ENCODE measurements at places on chromosomes 5 and 9. TPM values are rescaled to one million over a fixed set of nuclear protein-coding genes. Genes with fewer than 3 reads are reported as not detected.

The ADGRV1 gene
- not detected for total RNA-seq

The GRIN1 gene
- total RNA-seq, result not detected

The TSC1 gene
- total RNA-seq, result 45.9 TPM

DNA sequence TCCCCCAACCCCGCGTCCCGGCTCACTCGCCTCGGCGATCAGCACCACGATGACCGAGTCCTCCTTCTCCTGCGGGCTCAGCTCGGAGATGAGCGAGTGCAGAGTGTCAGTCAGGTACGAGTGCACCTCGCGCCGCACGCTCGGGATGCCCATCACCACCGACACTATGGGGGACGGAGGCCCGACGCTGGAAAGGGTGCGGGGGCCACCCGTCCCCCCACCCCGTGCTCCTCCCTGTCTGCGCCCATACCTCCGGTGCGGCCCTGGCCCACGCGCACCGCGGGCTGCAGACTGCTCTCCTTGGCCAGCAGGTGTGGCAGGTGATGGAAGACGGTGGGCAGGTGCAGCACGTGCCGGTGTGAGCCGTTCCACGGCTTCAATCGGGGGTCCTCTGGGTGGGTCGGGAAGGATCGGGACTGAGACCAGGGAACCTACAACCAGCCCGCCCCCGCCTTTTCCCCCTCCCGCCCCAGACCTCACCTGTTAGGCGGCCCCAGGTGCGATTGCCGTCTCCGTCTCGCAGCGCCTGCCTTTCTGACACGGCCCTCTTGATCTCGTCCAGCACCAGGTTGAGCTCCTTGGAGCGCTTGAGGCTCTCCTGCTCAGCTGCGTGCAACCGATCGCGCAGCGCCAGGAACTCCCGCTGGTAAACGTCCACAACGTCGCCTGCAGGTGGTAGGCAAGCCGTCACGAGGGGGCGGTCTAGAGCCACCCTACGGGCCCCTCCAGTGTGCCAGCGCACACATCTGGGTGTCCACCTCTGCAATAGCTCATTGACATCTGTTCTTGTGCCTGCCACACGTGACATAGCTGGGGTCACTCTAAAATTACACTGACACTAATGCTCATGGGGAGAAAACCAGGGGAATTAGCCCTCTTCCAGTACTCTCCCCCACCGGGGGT is 5.1 kb downstream of the MGAT4B start:
- DNase-seq, result peak; percentile 86

- DNase-seq, result no peak
These were observed 6.0 kb upstream of the NIPBL start for GRCh38 chr5:36870399-36871040.

DNA sequence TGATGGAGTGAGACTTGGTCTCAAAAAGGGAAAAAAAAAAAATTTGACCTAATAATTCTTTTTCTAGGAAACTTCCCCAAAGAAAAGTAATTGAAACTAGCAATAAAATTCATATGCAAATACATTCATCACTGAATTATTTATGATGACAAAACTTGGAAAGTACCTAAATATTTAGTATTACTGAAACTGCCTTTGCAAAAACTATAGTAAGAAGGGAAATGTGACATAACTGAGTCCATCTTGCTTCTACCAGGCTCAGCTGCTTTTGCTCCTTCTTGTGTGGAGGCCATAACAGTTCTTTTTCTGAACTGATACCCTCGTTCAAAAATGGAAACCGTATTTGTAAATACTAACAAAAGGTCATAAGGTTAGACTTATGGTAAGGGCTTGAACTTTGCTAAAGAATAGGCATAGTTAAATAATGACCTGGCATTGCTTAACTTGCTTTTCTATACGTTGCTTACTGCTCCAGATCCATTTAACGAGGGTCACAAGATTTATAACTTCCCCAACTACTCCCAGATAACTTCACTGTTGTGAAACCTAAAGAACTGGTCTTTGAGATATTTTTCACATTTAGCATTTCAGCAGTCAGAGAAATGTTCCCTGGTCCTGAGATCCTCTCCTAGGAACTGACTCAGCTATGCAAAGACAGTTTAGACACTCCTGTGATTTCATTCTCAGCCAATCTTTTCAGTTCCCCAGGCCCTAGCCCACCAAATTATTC is 68.4 kb downstream of the CFAP95 start:
- DNase-seq, result no peak
